Cortex of kidney (tissue), 1 donor: ENCODE measurements at places on chromosomes 4 and X.

- DNase-seq = no peak
These were observed 6.0 kb downstream of the HMGN5 start for GRCh38 chrX:81195712-81196111.

- DNase-seq = peak; percentile 2
These were observed 155.4 kb upstream of the PLAC1 start for GRCh38 chrX:134813697-134814096.

DNA sequence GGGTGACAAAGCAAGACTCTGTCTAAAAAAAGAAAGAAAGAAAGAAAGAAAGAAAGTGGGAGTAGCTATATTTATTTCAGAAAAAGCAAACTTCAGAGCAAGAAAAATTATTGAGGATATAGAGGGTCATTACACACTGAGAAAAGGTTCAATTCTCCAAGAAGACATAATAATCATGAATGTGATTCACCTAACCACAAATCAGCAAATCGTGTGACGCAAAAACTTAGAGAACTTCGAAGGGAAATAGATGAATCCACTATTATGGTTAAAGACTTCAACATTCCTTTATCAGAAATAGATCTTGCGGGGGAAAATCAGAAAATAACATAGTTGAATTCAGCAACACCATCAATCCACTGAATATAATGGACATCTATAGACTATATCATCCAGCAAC, 219.3 kb upstream of the LDB2 start:
- DNase-seq = no peak

DNA sequence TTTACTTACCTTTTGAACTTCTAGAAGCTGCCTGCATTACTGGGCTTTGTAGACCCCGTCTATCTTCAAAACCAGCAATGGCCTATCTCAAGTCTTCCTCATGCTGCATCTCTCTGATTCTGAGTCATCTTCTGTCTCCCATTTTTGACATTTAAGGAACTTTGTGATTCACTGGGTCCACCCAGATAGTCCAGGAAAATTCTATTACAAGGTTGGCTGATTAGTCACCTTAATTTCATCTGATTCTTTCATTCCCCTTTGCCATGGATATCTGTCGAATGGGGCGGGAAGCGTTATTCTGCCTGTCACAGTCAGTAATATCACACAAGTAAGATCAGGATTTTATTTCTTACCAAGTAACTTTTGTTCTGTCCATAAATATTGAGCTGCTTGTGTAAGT, 618.0 kb downstream of the CCSER1 start:
- no peak for DNase-seq

GRCh38 chr4:150828159-150828558, 186.9 kb downstream of the LRBA start:
- DNase-seq = no peak

- DNase-seq = no peak
These were observed 386.1 kb upstream of the HS3ST1 start for GRCh38 chr4:11814758-11815157.

DNA sequence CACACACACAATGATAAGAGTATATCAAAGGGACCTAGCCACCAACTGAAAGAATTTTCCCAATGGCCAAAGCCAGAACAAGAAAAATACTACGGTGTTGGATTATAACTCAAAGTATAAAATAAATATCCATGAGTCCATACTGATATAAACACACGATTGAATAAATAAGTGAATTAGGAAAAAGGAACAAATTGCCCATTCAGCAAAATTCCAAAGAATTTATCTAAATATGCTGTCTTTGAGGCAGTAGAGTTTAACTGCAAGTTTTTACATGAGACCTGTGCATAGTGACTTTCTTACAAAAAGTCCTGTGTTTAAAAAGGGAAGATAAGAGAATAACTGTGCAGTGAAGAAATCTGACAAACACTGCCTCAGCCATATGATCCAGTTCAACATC, 278.8 kb upstream of the PPARGC1A start:
- DNase-seq = no peak

DNA sequence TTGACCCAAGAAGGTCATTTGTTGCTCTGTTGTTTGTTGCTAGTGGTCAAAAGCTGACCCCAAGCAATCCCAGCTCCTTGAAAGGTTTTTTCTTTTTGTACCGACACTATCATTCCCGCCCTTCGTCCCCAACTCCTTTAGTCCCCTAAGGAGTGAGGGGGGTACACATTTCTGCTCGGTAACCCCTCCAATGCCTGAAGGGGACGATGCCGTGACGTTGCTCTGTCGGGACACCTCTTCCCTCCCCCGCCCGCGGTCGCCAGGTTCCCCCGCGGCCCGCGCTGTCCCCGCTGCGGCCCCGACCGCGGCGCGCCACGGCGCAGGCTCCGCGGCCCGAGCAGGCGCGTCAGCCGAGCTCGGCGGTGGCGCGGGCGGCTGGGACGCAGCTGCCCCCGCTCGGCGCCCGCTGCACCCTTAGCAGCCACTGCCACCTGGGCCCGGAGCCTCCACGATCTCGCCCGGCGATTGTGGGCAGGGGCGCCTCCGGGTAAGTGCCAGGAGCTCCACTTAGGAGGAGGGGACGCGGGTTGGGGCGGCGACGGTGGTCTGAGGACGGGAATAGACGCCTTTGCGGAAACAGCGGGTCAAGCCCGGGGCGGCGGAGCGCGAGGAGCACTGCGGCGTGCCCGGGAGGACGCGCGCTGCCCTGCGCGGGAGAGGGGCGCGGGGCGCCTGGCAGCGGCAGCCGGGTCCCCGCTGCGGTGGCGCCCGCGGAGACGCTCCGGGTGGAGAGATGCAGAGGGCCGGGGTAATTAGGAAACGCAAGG, at the start of gene GLRB:
TSS of gene GLRB (plus strand) at position 340 of the 767 bp plus-strand sequence. CDS start 1,875 bp downstream, outside the sequence.
- DNase-seq = no peak

- DNase-seq = no peak
These were observed 19.8 kb upstream of the PASD1 start for GRCh38 chrX:151543706-151544105.

- no peak for DNase-seq
These were observed 131.9 kb upstream of the USP9X start for GRCh38 chrX:40953369-40953768.

GRCh38 chr4:183823434-183823833, 81.7 kb upstream of the STOX2 start:
- DNase-seq = no peak

- DNase-seq = no peak
These were observed 230.1 kb downstream of the OPHN1 start for GRCh38 chrX:68203211-68203610.

DNA sequence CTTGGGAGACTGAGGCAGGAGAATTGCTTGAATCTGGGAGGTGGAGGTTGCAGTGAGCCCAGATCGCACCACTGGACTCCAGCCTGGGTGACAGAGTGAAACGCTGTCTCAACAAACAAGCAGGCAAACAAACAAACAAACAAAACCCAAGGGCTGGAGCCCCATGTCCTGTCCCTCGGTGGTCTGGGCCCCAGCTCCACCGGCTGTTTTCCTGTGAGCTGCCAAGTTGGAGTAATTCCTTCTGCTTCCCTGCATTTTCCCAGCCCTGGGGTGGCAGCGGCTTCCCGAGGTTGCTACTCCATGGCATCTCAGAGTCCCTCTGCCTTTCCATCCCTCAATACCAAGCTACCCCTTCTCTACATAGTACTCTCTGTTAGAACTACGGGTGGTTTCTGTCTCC, 43.2 kb downstream of the RGS12 start:
- DNase-seq = no peak

- DNase-seq = no peak
These were observed 393.2 kb downstream of the BCOR start for GRCh38 chrX:39704590-39704989.

DNA sequence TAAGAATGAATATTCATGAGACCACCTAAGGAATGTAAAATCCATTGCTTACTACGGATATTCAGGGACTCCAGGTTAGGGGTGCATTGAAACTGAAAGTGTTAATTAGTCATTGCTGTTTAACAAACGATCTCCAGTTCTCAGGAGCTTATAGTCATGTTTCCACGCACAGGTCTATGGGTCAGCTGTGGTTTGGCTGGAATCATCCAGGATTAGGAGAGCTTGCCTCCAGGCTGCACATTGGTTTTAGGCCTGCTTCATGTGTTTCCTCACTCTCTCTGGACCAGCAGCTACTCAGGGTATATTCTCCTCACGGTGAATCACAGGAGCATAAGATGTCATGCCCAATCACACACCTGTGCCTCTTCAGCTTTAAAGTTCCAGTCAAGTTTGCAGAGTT, 98.9 kb downstream of the ATXN3L start:
- DNase-seq = no peak

- DNase-seq = no peak
These were observed 80.1 kb downstream of the RAP1GDS1 start for GRCh38 chr4:98341309-98341708.

DNA sequence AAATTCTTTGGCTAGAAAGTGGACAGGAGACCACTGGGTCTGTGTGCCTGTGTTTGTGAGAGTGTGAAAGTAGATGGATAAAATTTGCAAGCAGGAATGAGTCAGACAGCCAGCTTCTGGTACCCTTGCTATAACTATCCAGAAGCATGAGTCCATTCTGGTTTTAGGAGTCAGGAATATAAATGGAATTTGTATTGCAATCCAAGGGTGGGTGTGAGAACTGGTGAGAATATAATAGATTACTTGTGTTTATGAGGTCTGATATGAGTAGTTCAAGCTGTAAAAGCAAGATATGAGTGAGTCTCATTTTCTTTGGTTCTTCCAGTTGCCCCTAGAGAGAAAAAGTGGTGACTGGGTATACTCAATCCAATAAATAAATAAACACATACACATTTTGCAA, 212.7 kb upstream of the TAPT1 start:
- no peak for DNase-seq

- peak; percentile 9 for DNase-seq
These were observed 10.9 kb upstream of the CLTRN start for GRCh38 chrX:15675490-15675921.

DNA sequence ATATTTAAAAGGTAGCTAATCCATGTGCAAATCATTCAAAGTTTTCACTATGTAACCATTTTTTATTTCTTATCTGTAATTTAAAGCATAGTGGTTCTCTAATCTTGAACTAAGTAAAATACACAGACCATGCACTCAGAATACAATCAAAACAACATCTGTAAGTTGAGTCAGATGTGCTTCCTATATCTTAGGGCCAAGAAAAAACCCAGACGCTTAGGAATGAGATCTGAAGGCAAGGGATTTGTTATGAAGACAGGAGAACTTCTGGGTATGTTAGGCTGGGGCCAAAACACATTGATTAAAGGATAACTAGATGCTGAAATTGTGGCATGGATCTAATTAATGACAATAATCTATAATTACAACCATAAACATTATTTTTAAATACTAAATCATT, 120.3 kb downstream of the PDE5A start:
- DNase-seq = no peak

GRCh38 chr4:166413356-166413755, 540.3 kb downstream of the TLL1 start:
- DNase-seq = no peak

- DNase-seq = no peak
These were observed 152.2 kb downstream of the MGST2 start for GRCh38 chr4:139817657-139818452.

DNA sequence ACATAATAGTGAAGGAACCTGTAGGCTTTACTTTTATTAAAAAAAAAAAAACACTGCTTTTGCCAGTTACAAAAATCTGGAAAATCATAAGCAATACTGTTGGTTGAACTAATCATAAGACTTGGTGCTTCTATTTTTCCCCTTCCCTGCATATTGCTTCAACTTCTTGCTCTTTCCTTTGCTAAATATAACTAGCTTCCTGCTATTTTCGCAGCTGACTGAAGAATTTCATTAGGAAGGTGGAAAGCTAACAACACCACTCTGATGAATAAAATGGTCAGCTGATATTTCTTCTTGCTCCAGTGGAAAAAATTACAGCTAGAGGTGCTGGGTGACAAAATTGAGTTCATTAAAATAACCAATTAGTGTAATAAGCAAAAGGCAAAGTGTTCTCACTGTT, 39.3 kb downstream of the MEPE start:
- DNase-seq = no peak

- DNase-seq = no peak
These were observed 1095.2 kb upstream of the POU3F4 start for GRCh38 chrX:82412858-82413257.

GRCh38 chrX:67568769-67569168, 24.9 kb downstream of the AR start:
- DNase-seq = peak; percentile 4

- DNase-seq = no peak
These were observed 289.8 kb downstream of the ARHGAP10 start for GRCh38 chr4:148021686-148022085.

- DNase-seq = no peak
These were observed 382.1 kb upstream of the EPHA5 start for GRCh38 chr4:66052426-66052825.

DNA sequence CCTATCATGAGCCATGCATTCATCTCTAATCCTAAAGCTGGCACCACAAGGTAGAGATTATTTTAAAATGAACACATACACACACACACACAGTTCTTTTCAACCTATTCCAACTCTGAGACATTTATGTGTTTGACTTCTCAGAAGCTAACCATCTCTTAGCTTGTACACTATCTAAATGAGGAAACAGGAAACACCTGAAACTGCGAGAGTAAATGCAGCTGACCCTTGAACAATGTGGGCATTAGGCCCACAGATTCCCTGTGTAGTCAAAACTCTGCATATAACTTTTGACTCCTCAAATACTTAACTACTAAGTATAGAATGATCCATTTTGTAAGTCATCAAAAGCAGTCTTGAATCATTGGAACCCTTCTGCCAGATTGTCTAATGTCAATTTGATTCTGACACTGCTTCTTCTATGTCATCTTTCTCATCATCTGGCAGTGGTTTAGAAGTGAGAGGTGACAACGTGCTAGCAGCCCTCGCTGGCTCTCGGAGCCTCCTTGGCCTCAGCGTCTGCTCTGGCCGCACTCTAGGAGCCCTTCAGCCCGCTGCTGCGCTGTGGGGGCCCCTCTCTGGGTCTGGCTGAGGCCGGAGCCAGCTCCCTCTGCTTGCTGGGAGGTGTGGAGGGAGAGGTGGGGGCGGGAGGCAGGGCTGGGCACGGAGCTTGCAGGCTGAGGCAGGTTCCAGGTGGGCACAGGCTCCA, 21.4 kb upstream of the IL15 start:
- peak; percentile 4 for DNase-seq

GRCh38 chr4:74975848-74976824, 43.2 kb downstream of the PARM1 start:
- no peak for DNase-seq

DNA sequence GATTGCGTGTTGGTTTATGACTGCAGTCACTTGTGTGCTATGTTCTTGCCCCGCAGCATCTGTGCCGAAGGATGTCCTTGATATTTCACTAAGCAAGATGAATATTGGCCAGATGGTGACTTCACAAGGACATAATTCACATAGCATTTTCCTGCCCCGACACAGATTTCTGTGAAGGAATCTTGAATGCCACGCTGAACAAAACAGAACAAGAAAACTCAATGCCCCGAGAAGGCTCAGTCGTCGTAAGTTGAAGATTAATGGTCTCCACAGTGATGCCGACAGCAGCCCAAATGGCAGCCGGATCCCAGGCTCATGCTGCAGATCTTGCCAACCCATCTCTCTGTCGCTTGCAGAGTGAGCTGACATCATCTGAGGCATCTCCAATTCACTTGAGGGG, 145.9 kb downstream of the CPEB2 start:
- no peak for DNase-seq

DNA sequence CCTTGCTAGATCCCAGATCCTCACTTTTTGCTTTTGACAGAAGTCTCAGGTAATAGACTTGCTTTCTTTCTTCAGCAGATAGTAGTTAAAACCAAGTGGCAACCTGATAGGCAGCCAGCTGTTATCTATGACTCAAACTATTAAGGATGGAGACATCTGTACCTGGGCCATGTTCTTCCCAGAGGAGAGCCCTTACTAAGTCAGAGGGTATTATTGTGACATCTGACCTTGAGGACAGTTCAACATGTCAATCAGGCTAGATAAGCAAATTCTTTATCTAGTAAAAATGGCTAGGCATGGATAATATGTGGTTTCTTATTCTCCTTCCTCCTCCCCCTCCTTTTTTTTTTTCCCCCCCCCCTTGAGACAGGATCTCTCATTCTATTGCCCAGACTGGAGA, 39.2 kb downstream of the TRIM2 start:
- no peak for DNase-seq
